ENCODE measurements at places on chromosomes 11 and 22.

DNA sequence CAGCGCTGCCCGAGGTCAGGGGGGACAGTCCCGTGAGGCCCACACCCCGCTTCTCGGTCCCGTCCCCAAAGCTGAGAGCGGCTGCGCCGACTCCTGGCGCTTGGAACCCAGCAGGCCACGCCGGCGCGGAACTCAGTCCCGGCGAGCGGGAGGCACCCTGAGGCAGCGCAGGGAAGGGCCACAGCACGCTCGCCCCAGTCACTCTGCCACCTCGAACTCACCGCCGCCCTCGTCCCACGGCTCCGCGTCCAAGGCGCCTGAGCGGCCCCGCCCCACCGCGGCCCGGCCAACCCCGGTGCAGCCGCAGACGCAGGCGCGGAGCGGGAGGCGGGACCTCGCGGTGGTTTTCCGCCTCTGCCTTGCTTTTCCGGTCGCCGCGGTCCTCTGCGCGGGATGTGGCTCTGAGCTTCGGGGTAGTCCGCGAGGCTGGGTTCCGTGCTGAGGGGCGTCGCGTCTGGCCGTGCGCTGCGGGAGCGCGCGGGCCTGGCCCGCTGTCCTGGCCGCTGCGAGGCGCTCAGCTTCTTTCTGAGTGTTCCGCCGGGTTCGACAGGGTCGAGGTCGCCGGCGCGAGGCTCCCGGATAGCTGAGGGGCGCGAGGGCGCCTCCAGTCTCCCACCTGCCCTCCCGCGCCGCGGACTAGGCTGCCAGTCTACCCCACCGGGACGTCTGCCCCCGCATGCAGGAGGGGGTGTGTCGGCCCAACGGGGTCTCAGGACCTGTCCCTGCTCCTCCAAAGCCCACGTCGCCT is at the start of gene CDPF1:
CDPF1 (minus strand) TSS at position 259 of the 748 bp plus-strand sequence. CDS start 2,009 bp downstream, outside the sequence.
- DNase-seq: peak; percentile 81

DNA sequence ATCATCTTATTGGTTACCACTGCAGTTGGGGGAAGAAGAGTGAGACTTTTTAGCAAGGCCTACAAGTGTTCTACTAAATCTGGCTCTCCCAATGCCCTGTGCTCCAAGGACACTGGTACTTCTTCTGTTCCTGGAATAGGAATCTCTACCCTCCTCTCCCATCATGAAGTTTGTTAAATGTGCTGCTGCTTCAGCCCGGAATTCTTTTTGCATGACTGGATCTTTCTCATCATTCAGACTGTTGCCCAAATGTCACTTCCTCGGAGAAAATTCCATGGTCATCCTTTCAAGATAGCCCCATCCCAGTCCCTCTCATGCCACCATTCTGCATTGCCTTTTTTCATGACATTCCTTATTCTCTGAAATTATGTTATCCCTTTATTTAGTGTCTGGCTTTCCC is 400.8 kb downstream of the SOX6 start:
- no peak for DNase-seq

DNA sequence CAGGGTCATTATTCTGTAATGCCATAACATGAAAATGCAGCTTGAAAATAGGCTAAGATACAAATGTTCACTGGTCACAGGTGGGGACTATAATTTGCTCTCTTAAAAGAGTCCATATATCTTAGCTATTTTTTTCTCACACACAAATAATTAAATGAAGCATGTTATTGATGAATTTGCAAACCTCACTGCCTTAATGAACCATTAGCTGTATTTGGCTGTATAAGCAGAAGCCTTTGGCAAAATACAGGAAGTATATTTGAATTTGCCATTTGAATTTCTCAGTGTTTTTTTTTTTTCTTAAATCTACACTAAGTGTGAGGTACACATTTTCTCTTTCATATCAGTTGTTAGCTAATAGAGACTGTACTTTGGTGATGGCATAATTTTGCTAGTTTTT is 38.7 kb downstream of the DDI1 start:
- no peak for DNase-seq

GRCh38 chr22:44331881-44332714 is 19.3 kb upstream of the SHISAL1 start:
- DNase-seq: no peak

DNA sequence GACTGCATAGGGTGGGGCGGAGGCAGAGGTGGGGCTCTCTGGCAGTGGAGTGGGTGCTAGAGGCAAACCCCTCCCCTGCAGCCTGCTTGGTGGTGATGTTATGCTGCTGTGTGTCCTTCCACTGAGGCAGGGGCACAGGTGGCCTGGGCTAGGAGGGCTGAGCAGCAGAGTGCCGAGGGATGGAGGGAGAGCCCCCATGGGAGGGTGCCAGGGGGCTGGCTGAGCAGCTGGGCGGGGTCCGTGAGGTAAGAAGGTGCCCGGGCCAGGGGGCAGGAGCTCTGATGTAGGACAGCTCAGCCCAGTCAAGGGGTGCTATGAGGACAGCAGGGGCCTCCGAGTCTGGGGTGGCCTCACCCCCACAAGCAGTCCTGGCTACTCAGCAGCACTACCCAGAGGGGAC is 4.2 kb downstream of the CLDN5 start:
- no peak for DNase-seq

GRCh38 chr22:44914026-44914721 is 95.6 kb downstream of the PHF21B start:
- no peak for DNase-seq

- no peak for DNase-seq
Observed at GRCh38 chr22:39416319-39416718, 16.7 kb downstream of the TAB1 start.
